Erythroblast (primary cell): ENCODE measurements at places on chromosomes 11 and 22.

DNA sequence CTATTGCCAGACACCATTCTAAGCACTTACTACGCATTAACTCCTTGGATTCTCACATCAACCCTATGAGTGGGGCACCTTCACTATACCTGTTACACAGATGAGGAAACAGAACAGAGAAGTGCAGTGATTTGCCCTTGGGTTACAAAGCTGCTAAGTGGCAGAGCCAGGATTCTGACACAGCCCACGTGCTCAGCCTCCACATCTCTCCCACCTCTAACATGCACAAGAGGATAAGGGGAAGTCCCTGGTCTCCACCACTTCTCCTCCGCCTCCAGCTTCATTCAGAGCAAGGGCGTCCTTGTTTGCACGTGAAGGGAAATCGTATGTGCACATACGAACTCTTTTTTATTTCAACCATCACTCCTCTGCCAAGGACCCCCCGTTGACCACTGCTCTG is 53.7 kb downstream of the CDON start:
- no peak for DNase-seq

GRCh38 chr11:62069986-62070919 is 53.6 kb upstream of the INCENP start:
- DNase-seq = no peak

DNA sequence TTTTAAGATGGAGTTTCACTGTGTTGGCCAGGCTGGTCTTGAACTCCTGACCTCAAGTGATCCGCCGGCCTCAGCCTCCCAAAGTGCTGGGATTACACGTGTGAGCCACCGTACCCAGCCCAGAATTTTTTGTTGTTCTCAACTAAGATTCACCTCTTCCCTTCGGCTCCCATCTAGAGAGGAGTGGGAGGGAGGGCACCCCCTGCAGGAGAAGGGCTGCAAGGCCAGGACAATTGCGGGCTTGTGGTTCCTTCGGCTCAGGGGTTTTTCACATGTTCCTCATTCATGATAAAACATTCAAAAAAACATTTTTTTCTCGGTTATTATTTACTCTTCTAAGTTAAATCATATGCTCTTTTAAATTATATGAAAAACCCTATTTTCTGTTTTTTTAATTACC is 201.1 kb upstream of the LRRC4C start:
- DNase-seq = no peak

DNA sequence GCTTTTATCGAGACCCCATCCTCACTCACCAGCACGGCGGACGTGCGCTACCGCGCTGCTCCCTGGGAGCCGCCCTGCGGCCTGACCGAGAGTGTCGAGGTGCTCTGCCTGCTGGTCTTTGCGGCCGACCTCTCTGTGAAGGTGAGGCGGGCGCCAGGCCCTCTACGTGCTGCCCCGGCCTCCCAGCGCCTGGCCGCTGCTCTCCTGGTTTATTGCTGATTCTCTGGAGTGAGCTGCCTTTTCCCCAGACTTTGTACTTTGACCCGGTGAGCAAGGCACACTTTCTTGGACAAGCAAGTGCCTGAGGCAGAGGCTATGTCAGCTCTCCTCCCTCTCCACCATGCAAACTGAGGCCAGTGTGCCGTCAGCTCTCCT is 6.5 kb downstream of the TPCN2 start:
- no peak for DNase-seq

GRCh38 chr11:75492181-75492820 is 33.4 kb downstream of the GDPD5 start:
- no peak for DNase-seq

GRCh38 chr11:1669546-1670218 is 27.3 kb upstream of the KRTAP5-6 start:
- DNase-seq = no peak

GRCh38 chr11:110165039-110165925 is 72.1 kb downstream of the ZC3H12C start:
- no peak for DNase-seq

GRCh38 chr22:24414523-24414922 is 12.9 kb upstream of the ADORA2A start:
- DNase-seq = no peak

DNA sequence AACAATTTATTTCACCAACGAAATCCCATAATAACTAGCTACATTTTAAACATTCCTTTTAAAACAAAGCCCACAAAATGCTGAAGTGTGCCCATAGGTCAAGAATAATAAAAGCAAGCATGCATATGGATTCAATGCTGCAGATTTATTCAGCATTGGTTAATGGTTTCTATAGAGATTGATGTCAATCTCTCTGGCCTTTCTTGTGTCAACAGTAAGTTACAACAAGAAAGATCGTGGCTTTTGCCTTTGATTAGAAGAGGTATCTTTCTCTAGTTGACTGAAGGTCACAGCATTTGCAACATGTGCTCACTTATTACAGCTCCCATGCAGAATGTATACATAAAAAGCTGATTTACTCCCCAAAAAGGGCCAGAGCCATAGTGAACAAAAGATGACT is 1.4 kb upstream of the SOX6 start:
- DNase-seq = no peak

DNA sequence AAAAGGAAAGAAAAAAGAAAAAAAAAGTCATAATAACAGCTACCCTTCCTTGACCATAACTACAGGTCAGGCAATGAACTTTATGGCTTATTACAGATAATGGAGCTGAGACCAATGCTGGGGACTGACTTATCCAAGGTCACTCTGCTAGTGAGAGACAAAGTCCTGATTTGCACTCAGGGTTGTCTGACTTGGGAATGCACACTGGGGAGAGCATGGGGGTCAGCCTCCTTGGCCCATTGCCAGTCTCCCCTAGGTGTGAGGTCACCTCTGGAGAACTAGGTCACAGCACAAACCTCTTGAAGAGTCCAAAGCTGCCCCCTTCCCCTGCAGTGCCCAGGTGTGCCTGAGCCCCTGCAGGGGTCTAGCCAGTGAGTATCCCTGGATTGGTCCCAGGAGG is 5.3 kb upstream of the CDC42EP1 start:
- no peak for DNase-seq

DNA sequence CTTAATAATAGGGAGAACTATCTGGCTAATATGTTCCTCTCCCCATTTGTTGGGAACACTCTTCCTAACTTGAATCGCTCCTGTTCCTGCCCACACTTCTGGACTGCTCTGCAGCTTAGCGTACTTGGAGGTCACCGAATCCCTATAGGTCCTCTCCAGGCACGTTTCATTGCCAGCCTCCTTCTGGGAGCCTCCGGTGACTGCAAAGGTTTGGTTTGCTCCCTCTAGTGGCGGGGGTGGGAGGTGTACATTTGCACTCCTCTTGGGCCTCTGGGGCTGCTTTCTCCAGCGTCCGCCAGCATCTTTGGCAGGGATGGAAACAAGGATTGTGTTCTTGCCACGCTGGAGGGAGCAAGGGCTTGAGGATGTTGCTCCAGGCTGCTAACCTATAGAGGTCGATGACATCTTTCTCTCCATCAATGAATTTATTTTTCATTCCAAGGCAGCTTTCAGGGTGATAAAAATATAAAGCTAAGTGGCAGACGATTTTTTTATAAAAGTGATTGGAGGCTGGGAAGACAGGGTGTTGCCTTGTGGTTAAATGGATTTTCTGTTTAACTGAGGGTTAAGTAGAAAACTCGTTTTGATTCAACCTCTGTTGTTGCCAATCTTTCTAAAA is 48.7 kb downstream of the TSPAN18 start:
- peak; percentile 70 for DNase-seq

DNA sequence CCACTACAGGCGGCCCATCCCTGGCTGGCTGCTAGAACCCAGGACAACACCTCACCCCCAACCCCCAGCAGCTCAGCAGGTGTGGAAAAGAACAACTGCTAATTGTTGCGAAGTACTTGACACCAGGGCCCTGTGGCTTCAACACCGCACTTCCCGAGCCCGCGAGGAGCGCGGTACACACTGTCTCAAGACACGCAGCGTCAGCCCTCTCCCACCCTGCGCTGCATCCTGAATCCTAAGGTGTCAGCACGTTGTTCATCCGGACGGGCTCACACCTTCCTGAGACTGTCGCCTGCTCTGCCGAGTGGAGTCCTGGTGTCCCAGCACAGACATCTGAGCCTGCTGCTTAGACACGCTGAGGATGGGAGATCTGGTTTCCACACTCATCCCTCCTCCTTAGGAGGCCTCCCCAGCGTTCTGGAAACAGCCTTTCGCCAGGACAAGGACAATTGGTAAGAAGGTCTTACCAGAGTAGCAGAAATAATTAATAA is 1336.2 kb downstream of the BRD1 start:
- no peak for DNase-seq

GRCh38 chr11:72831521-72832300 is 17.5 kb downstream of the ATG16L2 start:
- peak; percentile 66 for DNase-seq

GRCh38 chr11:6746626-6747025 is 25.1 kb downstream of the OR2AG2 start:
- no peak for DNase-seq

DNA sequence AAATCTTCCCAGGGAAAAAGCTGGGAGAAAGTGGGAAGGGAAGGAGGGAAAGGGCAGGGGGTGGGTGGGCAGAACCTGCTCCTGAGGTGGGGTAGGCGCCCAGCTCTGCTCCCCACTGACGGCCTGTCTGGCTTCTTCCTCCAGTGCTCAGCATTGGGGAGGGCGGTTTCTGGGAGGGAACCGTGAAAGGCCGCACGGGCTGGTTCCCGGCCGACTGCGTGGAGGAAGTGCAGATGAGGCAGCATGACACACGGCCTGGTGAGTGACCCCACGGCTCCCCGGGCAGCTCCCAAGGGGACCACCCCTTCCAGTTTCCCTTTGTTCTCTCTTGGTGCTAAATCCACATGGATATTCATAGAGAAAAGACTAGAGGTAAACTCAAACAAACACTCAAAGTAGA is 25.9 kb downstream of the SHANK3 start:
- DNase-seq = no peak

GRCh38 chr11:86134580-86135318 is 65.9 kb upstream of the PICALM start:
- DNase-seq = peak; percentile 61

- no peak for DNase-seq
Observed at GRCh38 chr11:116173506-116173905, 599.3 kb downstream of the BUD13 start.

DNA sequence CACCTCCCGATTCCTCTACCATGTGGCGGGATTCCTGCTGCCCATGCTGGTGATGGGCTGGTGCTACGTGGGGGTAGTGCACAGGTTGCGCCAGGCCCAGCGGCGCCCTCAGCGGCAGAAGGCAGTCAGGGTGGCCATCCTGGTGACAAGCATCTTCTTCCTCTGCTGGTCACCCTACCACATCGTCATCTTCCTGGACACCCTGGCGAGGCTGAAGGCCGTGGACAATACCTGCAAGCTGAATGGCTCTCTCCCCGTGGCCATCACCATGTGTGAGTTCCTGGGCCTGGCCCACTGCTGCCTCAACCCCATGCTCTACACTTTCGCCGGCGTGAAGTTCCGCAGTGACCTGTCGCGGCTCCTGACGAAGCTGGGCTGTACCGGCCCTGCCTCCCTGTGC is 10.5 kb downstream of the CXCR5 start:
- DNase-seq = no peak

- no peak for DNase-seq
Observed at GRCh38 chr11:9852465-9852864, 188.6 kb downstream of the SWAP70 start.

DNA sequence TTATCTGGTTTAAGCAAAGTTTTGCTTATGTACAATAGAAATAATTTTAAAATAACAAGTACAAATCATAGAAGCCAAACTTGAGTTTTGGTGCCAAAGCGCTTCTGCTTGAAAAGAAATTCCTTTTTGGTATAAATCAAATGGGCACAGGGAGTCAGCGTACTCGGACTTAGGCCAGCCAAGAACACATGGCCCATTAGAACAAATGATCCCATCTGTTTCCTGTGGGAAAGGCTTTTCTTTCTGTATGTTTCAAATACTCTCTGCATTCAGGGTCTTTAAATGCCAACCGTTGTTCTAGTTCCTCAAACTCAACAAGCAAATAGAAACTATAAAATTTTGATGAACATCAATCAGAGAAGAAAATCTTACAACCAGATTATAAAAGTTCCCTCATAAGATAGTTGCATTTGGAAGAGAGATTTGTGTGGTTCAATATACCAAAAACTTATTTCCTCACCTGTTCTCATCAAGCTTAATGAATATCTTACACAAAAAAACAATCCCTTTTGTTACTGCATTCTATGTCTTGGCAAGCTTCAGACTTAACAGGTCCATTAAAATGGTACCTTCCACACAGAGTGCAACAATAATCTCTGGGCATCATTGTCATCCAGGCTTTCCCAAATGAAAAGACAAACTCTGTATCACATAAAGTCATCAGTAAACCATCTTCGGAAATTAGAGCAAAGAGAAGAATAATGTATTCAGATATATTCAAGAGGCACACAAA is 739.8 kb upstream of the API5 start:
- no peak for DNase-seq

- no peak for DNase-seq
Observed at GRCh38 chr11:67302571-67303131, 679 bp upstream of the SSH3 start.

GRCh38 chr22:37198258-37199102 is 10.4 kb upstream of the C1QTNF6 start:
- DNase-seq = peak; percentile 87

GRCh38 chr11:102530558-102530957 is at the start of gene MMP7:
Gene MMP7 (minus strand): TSS chr11:102530747. CDS start chr11:102530700, 47 bp downstream.
- DNase-seq = no peak

DNA sequence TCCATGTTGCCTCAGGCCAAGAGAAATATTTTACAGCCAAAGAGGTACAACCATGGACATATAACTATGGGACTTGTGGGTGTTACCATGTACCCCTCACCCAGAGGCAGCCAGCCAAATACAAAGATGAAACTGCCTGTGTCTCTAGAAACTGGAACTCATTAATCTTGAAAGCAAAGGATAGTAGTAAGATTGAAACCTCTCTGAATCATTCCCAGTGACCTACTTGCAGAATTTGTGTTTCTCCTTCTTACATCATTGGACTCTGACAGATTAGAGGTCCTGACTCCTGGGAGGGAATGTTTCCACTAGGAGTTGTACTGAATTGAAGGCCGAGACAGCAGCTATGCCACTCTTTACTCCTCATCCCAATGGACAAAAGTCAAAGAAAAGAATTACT is 257.4 kb upstream of the UBASH3B start:
- DNase-seq = no peak

DNA sequence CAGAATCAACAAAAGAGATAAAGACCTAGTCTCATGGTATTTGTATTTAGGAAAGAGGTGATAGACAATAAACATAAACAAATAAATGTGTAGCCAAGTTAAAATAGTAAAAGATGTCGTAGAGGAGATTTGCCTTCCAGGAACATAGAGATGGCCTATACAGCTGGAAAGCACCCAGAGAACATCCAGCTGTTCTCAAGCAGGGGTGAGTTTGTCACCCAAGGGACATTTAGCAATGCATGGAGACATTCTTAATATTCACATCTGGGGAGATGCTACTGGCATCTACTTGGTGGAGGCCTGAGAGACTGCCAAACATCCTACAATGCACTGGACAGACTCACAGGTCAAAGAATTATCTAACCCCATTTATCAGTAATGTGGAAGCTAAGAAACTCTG is 88.3 kb downstream of the C11orf87 start:
- DNase-seq = no peak
